ENCODE measurements at places on chromosomes 3 and 15.

- no peak for DNase-seq
- no peaks in the 10 kb centered on the region for H3K36me3 ChIP-seq
- no peaks in the 10 kb centered on the region for H3K4me1 ChIP-seq
- no peak overlapping the region for H3K27ac ChIP-seq
- H3K27me3 ChIP-seq = no peaks in the 10 kb centered on the region
These were observed 11.8 kb downstream of the SAMD7 start for GRCh38 chr3:169923189-169923588.

- peak overlapping the region; percentile 97 for H3K27ac ChIP-seq
- peak overlapping the region; percentile 74 for H3K4me3 ChIP-seq
- peaks cover 37% of the 10 kb centered on the region for H3K4me1 ChIP-seq
- no peaks in the 10 kb centered on the region for H3K27me3 ChIP-seq
- DNase-seq = peak; percentile 86
These were observed 756 bp downstream of the CLPX start for GRCh38 chr15:65184305-65184867.

- DNase-seq = no peak
- H3K4me3 ChIP-seq = no peak overlapping the region
- no peak overlapping the region for H3K27ac ChIP-seq
- H3K36me3 ChIP-seq = no peaks in the 10 kb centered on the region
- H3K4me1 ChIP-seq = no peaks in the 10 kb centered on the region
- H3K27me3 ChIP-seq = no peaks in the 10 kb centered on the region
These were observed 3.1 kb upstream of the ACKR4 start for GRCh38 chr3:132593947-132594323.

GRCh38 chr15:36601952-36602351, 22.5 kb downstream of the CDIN1 start:
- H3K36me3 ChIP-seq = no peaks in the 10 kb centered on the region
- DNase-seq = peak; percentile 75
- peak overlapping the region; percentile 2 for H3K4me3 ChIP-seq
- H3K27me3 ChIP-seq = no peaks in the 10 kb centered on the region

- H3K27me3 ChIP-seq = no peaks in the 10 kb centered on the region
- peak overlapping the region; percentile 39 for H3K27ac ChIP-seq
- H3K4me3 ChIP-seq = no peak overlapping the region
- H3K36me3 ChIP-seq = no peaks in the 10 kb centered on the region
- H3K4me1 ChIP-seq = no peaks in the 10 kb centered on the region
- DNase-seq = no peak
These were observed 3.1 kb downstream of the MST1R start for GRCh38 chr3:49900491-49901153.

- no peak overlapping the region for H3K4me3 ChIP-seq
- no peaks in the 10 kb centered on the region for H3K4me1 ChIP-seq
- no peaks in the 10 kb centered on the region for H3K27me3 ChIP-seq
These were observed 100.8 kb upstream of the ALDH1A3 start for GRCh38 chr15:100778831-100779288.

- H3K27ac ChIP-seq = no peak overlapping the region
- no peaks in the 10 kb centered on the region for H3K4me1 ChIP-seq
- DNase-seq = no peak
- H3K4me3 ChIP-seq = no peak overlapping the region
- no peaks in the 10 kb centered on the region for H3K36me3 ChIP-seq
These were observed 30.4 kb upstream of the SNRPA1 start for GRCh38 chr15:101325263-101326025.

DNA sequence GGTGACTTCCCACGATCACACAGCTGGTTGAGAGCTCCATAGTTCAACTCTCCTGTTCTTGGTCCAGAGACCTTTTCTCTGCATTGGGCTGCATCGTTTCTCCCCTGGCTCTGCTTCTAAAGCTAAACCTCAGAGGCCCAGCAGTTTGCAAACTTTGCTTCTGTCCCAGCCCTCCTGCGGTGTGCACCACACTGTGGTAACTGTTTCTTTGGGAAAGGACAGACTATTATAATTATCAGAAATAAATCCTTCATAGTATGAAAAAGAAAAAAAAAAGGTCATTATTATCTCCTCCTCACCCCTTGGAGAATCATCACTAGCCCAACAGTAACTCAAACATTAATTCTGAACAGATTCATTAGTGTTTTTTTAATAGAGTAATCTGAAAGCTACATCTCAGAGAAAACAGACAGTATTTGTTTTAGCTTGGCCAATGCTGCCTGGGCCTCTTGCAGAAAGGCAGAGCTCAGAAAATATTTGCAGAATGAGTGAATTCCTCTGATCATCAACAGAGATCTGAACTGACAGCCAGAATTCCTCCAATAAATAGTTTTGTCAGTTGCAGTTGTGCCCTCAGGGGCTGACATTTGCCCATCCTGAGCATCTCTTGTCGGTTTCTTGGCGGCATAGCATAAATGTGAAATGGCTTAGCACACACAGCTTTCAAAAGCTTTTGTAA, 52.9 kb downstream of the BFSP2 start:
- DNase-seq = no peak
- no peak overlapping the region for H3K27ac ChIP-seq
- H3K36me3 ChIP-seq = no peaks in the 10 kb centered on the region
- H3K27me3 ChIP-seq = no peaks in the 10 kb centered on the region
- H3K4me3 ChIP-seq = no peak overlapping the region
- H3K4me1 ChIP-seq = no peaks in the 10 kb centered on the region

DNA sequence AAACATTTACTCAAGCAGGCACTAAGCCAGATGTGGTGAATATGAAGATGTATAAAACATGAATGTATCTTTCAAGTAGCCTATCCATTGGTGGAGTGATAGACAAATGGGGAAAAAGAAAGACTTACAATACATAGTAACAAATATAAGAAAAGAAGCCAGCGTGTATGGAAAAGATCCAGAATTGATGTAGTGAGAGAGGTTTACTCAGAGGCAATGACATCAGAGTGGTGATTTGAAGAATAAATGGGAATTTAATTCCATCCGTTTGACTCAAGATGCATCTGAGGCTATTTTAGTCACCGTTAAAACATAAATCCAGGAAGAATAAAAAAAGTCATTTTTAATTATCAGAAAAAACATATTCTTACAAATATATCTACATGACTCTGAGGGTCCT, 162.6 kb downstream of the IL1RAP start:
- no peaks in the 10 kb centered on the region for H3K4me1 ChIP-seq
- no peak for DNase-seq
- H3K36me3 ChIP-seq = no peaks in the 10 kb centered on the region
- H3K27me3 ChIP-seq = no peaks in the 10 kb centered on the region
- H3K27ac ChIP-seq = no peak overlapping the region
- no peak overlapping the region for H3K4me3 ChIP-seq

DNA sequence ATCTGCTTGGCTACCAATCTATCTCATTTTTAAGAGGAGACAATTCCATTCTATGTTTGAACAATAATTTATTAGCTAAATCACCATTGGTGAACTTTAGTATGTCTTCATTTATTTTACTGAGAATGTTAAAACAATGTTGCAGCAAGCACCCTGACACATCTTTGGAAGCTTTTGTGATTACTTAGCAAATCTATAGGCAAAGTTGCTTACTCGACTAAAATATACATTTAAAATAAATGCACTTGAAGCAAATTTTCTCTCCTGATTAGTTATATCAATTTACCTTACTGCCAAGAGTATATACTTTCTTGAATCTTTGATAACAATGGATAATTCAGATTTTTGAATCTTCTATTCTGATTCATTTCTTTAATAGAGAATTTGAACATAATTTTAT, 29.8 kb upstream of the PLSCR1 start:
- H3K27me3 ChIP-seq = no peaks in the 10 kb centered on the region
- H3K4me3 ChIP-seq = no peak overlapping the region
- no peak overlapping the region for H3K27ac ChIP-seq
- no peaks in the 10 kb centered on the region for H3K36me3 ChIP-seq

DNA sequence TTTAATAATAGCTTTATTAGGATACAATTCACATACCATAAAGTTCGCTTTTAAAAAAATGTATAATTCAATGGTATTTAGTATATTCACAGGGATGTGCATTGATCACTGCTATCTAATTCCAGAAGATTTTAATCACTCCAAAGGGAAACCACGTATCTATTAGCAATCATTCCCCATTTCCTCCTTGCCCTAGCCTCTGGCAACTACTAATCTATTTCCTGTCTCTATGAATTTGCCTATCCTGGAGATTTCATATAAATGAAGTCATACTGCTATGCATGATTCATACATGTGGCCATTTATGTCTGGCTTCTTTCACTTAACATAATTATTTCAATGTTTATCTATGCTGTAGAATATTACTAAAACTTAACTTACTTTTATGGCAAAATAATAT, 32.0 kb upstream of the CASR start:
- H3K27ac ChIP-seq = no peak overlapping the region
- no peak overlapping the region for H3K4me3 ChIP-seq
- no peaks in the 10 kb centered on the region for H3K27me3 ChIP-seq
- no peak for DNase-seq
- H3K4me1 ChIP-seq = no peaks in the 10 kb centered on the region
- no peaks in the 10 kb centered on the region for H3K36me3 ChIP-seq

GRCh38 chr3:136473716-136474326, 223.7 kb downstream of the PCCB start:
- H3K27me3 ChIP-seq = no peaks in the 10 kb centered on the region
- no peaks in the 10 kb centered on the region for H3K4me1 ChIP-seq
- no peak overlapping the region for H3K4me3 ChIP-seq
- H3K27ac ChIP-seq = no peak overlapping the region
- DNase-seq = no peak

GRCh38 chr3:157261000-157261399, 101.1 kb upstream of the CCNL1 start:
- no peaks in the 10 kb centered on the region for H3K27me3 ChIP-seq
- H3K36me3 ChIP-seq = no peaks in the 10 kb centered on the region
- no peak for DNase-seq
- H3K27ac ChIP-seq = no peak overlapping the region

DNA sequence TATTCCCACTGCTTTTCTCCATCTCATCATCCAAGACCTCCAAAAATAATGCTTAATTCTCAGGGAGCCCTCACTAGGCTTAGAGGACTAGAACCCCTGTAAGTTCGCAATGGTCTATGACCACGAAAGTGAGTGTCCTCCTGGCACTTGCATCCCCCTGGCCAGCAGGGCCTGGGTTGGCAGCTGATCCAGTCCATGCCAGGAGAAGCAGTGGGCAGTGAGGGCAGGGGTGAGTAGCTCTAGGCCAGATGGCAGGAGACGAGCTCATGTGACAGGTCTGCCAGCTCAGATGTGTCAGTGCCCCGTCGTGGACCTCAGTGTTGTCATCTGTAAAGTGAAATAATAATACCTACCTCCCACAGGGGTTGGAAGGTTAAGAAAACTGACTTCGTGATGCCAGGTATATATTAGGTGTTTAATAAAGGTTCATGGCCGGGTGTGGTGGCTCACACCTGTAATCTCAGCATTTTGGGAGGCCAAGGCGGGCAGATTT, 11.1 kb downstream of the GP5 start:
- no peaks in the 10 kb centered on the region for H3K27me3 ChIP-seq
- H3K4me1 ChIP-seq = no peaks in the 10 kb centered on the region
- no peak for DNase-seq
- no peaks in the 10 kb centered on the region for H3K36me3 ChIP-seq
- H3K4me3 ChIP-seq = no peak overlapping the region

DNA sequence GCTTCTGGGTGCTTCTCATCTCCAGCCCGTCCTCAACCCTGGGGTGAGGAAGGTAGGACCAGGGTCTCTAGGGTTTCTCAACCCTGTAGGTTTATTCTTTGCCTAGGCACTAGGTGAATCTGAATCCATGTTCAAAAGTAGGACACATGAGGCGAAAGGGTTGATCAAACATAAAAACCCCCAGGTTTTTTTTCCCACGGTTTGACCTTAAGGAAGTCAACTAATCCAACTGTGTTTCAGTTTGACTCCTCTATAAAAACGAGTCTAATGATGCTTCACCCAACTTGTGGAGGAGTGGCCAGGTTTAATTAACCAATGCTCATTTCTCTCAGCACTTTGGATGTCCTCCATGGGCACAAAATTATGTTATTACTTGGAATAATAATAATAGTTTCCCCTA, 335.9 kb upstream of the ICE2 start:
- H3K27ac ChIP-seq = no peak overlapping the region
- H3K27me3 ChIP-seq = no peaks in the 10 kb centered on the region
- no peak overlapping the region for H3K4me3 ChIP-seq

DNA sequence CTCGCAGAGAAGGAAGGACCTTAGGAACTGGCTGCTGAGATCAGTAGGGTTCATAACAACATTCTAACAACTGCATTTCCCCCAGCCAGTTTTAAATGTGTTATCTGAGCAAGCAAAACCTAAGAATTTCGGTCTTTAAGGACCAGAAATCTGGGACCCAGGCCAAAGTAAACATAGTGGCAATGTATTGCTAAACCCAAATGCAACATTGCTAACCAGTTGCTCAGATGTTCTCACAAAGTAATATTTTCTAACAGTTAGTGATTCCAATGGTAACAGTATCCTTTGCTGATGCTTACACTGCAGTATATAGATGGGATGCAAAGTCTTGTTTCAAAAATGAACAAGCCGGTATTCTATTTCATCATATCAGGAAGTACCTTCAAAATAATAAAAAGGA, 254.3 kb downstream of the RYR3 start:
- no peaks in the 10 kb centered on the region for H3K4me1 ChIP-seq
- no peaks in the 10 kb centered on the region for H3K36me3 ChIP-seq
- H3K4me3 ChIP-seq = no peak overlapping the region
- no peaks in the 10 kb centered on the region for H3K27me3 ChIP-seq

- no peaks in the 10 kb centered on the region for H3K27me3 ChIP-seq
- no peaks in the 10 kb centered on the region for H3K36me3 ChIP-seq
- H3K4me1 ChIP-seq = no peaks in the 10 kb centered on the region
- no peak overlapping the region for H3K4me3 ChIP-seq
- DNase-seq = no peak
- no peak overlapping the region for H3K27ac ChIP-seq
These were observed 107.8 kb downstream of the ADAM10 start for GRCh38 chr15:58641660-58642059.

GRCh38 chr3:161558236-161558635, 61.6 kb downstream of the OTOL1 start:
- H3K36me3 ChIP-seq = no peaks in the 10 kb centered on the region
- H3K4me3 ChIP-seq = no peak overlapping the region
- no peak for DNase-seq
- H3K4me1 ChIP-seq = peaks cover 3% of the 10 kb centered on the region
- no peaks in the 10 kb centered on the region for H3K27me3 ChIP-seq

DNA sequence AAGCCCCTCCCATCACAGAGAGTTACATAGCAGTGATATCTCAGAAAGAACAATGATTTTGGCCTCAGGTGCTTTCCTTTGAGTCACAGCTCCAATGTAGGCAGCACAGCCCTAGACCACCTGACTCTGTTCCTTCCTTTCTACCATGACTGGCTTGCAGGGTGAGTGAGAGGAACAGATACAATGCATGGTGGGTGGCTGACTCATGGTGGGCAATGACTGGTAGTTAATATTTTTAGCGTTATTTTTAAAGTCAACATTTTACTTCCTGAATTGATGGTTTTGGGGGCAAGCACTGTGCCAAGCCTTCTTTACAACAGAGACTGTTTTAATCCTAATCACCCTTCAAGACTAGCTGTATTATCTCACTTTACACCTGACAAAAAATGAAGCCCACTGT, 32.8 kb upstream of the ST3GAL6 start:
- DNase-seq = no peak
- H3K4me3 ChIP-seq = no peak overlapping the region
- H3K36me3 ChIP-seq = no peaks in the 10 kb centered on the region

- H3K36me3 ChIP-seq = no peaks in the 10 kb centered on the region
- H3K4me1 ChIP-seq = no peaks in the 10 kb centered on the region
- H3K27me3 ChIP-seq = no peaks in the 10 kb centered on the region
- DNase-seq = no peak
- H3K27ac ChIP-seq = peak overlapping the region; percentile 92
These were observed 412 bp downstream of the SLC41A3 start for GRCh38 chr3:126083511-126083912.

- H3K27me3 ChIP-seq = no peaks in the 10 kb centered on the region
- H3K27ac ChIP-seq = no peak overlapping the region
- H3K4me3 ChIP-seq = no peak overlapping the region
These were observed 116.4 kb upstream of the TOPAZ1 start for GRCh38 chr3:44125246-44125645.
